Activated CD4-positive, alpha-beta memory T cell treated with anti-CD3 and anti-CD28 coated beads, Interleukin-2, amount 10 ng/mL, durations not matched to agents 7 days and 5 days (primary cell): ENCODE measurements at places on chromosomes 1 and 21. TPM values are rescaled to one million over a fixed set of nuclear protein-coding genes. Genes with fewer than 3 reads are reported as not detected.
A peak's percentile ranks its signal among the peaks of the same experiment; 100 is the strongest.

- H3K27me3 ChIP-seq: peaks cover 13% of the 10 kb centered on the region
- H3K27ac ChIP-seq: no peak overlapping the region
- no peaks in the 10 kb centered on the region for H3K36me3 ChIP-seq
- H3K4me1 ChIP-seq: peaks cover 23% of the 10 kb centered on the region
- no peak overlapping the region for H3K4me3 ChIP-seq
These were observed 5.8 kb downstream of the INKA2 start for GRCh38 chr1:111733183-111733991.

- H3K36me3 ChIP-seq: no peaks in the 10 kb centered on the region
- H3K27ac ChIP-seq: no peak overlapping the region
- H3K4me3 ChIP-seq: no peak overlapping the region
- peak; percentile 14 for DNase-seq
These were observed 348.2 kb downstream of the MATN1 start for GRCh38 chr1:30375156-30375555.

GRCh38 chr1:29269382-29269781, 33.1 kb downstream of the PTPRU start:
- no peaks in the 10 kb centered on the region for H3K36me3 ChIP-seq
- no peak for DNase-seq
- H3K4me1 ChIP-seq: no peaks in the 10 kb centered on the region
- peaks cover 49% of the 10 kb centered on the region for H3K27me3 ChIP-seq
- H3K4me3 ChIP-seq: no peak overlapping the region

DNA sequence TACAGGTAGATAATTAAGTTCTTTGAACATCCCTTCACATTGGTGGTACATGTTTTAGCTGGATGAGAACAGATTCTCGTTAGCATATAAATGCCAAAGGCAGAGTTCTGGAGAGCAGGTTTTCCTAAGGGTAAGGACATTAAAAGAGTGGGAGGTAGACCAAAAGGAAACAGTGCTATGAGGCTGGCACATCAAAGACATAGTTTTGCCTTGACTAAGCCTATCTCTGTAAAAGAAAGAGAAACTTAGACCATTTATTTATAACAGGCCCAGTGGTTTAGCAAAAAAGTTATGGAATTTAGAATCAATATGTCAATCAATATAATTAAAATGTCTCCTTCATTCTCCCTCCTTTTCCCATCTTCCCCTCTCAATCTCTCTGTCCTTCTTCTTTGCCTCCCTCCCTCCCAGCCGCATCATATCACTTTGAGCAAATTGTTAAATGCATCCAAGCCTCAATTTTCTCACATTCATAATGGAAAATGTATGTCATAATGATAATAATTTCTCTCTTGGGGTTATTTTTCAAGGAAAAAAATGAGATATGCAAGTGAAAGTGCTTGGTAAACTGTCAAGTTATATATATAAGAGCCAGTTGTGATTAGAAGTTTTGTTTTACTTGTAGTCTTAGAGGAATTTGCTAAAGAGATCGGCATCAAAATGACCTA, 209.9 kb upstream of the SGIP1 start:
- H3K27me3 ChIP-seq: peaks cover 2% of the 10 kb centered on the region
- H3K27ac ChIP-seq: no peak overlapping the region
- peaks cover 42% of the 10 kb centered on the region for H3K4me1 ChIP-seq

- H3K27me3 ChIP-seq: peaks cover 66% of the 10 kb centered on the region
- peaks cover 12% of the 10 kb centered on the region for H3K4me1 ChIP-seq
- H3K27ac ChIP-seq: no peak overlapping the region
- peak; percentile 66 for DNase-seq
These were observed 791 bp upstream of the STUM start for GRCh38 chr1:226547754-226548191.

DNA sequence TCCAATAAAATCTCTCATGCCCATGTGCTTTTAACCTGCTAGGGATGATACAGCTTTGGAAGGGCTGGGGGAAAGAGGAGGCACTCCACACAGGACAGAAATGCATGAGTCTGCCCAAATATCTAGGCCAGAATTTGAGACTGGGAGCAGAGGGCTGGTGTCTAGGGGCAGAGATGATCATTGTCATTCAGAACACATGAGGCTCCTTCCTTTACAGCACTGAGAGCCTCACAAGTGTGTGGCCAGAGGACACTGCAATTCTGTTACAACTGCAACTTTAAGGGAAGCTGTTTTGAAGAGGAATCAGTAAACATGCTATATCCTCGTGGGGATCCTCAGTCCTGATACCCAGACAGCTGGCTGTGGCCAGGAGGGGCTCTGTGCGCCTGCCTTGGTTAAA, 541.3 kb downstream of the OMA1 start:
- no peak overlapping the region for H3K27ac ChIP-seq
- H3K27me3 ChIP-seq: no peaks in the 10 kb centered on the region
- H3K4me3 ChIP-seq: no peak overlapping the region
- DNase-seq: no peak

DNA sequence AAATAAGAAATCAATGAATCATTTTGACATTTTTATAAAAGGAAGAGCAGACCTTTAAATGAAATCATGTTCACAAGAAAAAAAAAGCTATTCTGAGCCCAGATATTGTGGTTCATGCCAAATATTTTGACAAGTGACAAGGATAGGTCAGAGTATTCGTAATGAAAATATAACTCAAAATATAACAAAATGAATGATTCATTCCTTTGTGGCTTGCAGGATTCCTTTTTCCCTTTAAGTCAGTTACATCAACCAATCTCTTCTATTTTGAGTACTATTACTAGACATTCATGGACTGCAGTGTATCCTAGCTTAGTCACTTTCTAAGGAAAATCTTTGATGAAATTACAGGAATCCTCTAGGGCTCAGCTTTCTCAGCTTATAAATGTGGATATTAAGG, 188.7 kb downstream of the COL11A1 start:
- H3K4me3 ChIP-seq: no peak overlapping the region
- no peak overlapping the region for H3K27ac ChIP-seq
- DNase-seq: no peak
- no peaks in the 10 kb centered on the region for H3K4me1 ChIP-seq

DNA sequence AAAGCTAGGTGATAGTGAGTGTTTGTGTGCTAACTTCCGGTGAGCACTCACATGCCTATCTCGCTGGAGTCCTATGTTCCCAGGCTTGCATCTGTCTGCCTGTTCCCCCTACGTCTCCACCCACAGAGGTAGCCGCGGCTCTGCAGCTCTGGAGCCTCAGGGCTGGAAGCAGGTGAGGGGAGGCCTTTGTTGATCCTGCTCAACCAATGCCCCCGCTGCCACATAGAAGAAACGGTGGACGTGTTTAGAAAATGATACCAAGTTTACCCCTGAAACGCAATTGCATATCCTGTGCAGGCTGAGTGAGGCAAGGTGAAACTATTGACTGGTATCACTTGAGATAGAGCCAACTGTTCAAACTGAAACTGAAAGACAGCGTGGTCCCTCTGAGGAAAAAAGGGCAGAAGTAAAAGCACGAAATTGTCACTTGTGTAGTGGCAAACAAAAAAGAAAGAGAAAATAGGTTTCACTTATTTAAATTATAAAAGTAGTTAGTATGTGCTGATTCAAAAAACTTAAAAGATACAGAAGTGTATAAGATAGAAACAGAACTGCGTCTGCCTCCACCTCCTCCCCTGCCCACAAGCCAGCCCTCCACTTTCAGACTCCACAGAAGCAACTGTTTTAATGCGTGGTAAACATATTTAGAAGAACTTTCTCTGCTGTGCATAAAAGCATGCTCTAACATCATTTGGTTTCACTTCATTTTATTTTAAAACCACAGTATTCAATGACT, 38.6 kb upstream of the ETS2 start:
- peaks cover 10% of the 10 kb centered on the region for H3K36me3 ChIP-seq
- DNase-seq: peak; percentile 72
- H3K4me1 ChIP-seq: peaks cover 27% of the 10 kb centered on the region
- peak overlapping the region; percentile 97 for H3K27ac ChIP-seq
- H3K4me3 ChIP-seq: peak overlapping the region; percentile 78

DNA sequence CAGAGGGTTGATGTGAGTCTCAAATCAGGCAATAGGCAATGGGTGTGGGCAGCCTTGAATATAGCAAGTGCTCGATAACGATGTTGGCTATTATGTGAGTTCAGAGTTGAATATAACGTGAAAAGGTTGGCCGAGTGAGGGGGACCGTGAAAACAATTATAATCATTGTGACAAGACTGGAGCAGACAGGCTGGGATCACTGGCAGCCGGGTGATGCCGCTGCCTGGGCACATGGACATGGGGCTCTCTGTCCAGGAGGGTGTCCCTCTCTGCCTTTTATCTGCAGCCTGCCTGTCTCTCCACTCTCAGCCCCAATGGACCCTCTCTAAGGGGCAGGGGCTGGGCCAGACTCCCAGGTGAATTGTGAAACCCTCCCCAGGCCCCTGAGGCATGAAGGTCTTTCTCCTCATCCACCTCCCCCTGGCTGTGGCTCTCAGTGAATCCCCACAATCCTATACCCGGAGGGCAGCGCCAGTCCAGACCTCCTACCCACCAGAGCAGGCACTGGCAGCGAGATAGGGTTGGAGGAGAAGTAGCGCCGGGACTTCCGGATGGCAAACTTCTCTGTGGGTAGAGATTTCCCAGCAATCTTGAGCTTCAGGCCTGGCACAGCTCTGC, 36.4 kb downstream of the TTC39A start:
- H3K4me1 ChIP-seq: peaks cover 36% of the 10 kb centered on the region
- H3K36me3 ChIP-seq: peaks cover 3% of the 10 kb centered on the region
- H3K27me3 ChIP-seq: peaks cover 7% of the 10 kb centered on the region
- no peak overlapping the region for H3K4me3 ChIP-seq

DNA sequence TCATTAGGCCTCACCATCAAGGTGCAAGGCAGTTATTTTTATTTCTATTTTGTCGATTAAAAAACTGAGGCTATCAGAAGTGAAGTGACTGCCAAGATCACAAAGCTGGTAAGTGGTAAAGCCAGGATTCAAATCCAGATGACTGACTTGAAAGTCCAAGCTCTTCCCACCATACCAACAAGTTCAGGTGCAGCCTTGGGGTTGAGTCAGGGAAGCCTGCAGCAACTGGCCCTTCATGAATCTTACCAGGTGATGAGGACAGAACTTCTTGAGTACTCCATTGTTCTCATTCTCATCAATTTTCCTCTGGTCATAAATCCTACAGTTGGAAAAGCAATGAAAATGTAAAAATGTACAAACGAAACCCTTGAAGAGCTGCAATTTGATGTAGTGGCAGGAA, 20.2 kb downstream of the PEA15 start:
- H3K27ac ChIP-seq: no peak overlapping the region
- no peaks in the 10 kb centered on the region for H3K27me3 ChIP-seq
- no peak overlapping the region for H3K4me3 ChIP-seq
- no peaks in the 10 kb centered on the region for H3K4me1 ChIP-seq
- H3K36me3 ChIP-seq: peaks cover 57% of the 10 kb centered on the region

- DNase-seq: no peak
- no peaks in the 10 kb centered on the region for H3K27me3 ChIP-seq
- H3K36me3 ChIP-seq: no peaks in the 10 kb centered on the region
- no peak overlapping the region for H3K4me3 ChIP-seq
These were observed 44.2 kb downstream of the CTH start for GRCh38 chr1:70455291-70455690.

AJAP1 gene
- not detected for total RNA-seq

ADAM30 gene
- not detected for total RNA-seq

HLX gene
- 0.33 TPM for total RNA-seq

CNR2 gene
- not detected for total RNA-seq

ATP13A2 gene
- total RNA-seq: 72.8 TPM

KRTAP7-1 gene
- not detected for total RNA-seq

PTBP2 gene
- 11.4 TPM for total RNA-seq
